ENCODE measurements at places on chromosomes 7 and 10. TPM values are rescaled to one million over a fixed set of nuclear protein-coding genes. Genes with fewer than 3 reads are reported as not detected.

- DNase-seq, result no peak
Measured at GRCh38 chr10:35926846-35927245, 284.8 kb upstream of the FZD8 start.

- no peak for DNase-seq
Measured at GRCh38 chr7:109246330-109247077, 676.8 kb downstream of the DNAJB9 start.

DNA sequence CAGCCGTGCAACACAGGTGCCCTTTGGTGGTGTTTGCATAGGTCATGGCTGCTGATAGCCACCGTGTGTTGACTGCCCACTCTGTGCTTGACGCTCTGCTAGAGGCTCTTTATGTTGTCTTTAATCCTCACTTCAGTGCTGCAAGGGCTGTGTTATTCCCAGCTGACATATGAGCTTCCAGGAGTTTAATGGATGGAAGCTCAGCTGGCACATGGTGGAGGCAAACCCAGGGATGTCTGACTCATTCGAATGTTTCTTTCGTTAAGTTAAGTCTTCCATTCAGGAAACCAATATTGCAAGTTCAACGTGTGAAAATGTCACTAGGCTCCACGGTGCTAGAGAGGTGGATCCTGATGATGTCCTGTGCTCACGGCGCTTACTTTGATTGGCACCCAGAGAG, 378.4 kb downstream of the DPP6 start:
- DNase-seq, result no peak

DNA sequence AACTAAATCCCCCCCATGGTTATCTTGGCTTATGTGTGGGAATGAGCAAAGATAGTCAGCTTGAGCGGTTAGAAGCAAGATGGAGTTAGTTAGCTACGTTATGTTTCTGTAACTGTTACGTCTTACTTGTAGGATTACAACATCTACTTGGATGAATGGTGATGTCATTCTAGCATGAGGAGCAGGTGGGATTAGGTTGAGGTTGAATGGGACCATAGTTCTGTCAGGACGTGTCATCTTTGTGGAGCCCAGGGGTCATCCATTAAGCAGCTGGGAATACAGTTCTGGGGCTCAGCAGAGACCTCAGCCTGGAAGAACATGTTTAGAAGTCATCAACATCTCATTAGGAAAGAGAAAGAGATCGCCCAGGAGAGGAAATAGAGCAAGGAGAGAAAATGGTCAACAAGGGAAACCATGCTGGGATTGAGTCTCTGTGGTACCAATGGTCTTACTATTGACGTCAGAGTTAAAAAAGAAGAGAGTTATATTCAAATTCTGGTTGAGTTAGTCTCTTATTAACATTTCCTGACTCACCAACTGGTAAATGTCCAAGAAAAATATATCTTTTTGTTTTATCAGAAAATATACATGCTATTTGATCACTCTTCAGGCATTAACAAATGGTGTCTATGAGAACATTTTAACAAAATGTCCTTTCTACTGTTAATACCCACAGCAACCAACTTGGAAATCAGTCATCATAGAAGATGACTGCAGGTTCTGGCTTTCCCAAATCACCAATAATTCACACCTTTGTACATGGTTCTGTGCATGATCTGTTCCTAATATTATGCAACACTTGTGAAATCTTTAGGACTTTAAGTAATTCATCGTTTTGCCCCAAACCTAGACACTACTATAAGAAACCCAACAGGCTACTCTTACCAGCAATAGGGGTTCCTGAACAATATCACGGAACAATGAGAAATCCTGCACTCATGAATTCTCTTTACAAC, 96.9 kb downstream of the KIAA1217 start:
- DNase-seq, result no peak

GRCh38 chr10:44368637-44369036, 16.3 kb downstream of the CXCL12 start:
- DNase-seq, result no peak

GRCh38 chr10:1661416-1661815, 75.9 kb downstream of the ADARB2 start:
- DNase-seq, result no peak

- DNase-seq, result peak; percentile 31
Measured at GRCh38 chr10:87864496-87865059, 1.2 kb downstream of the PTEN start.

DNA sequence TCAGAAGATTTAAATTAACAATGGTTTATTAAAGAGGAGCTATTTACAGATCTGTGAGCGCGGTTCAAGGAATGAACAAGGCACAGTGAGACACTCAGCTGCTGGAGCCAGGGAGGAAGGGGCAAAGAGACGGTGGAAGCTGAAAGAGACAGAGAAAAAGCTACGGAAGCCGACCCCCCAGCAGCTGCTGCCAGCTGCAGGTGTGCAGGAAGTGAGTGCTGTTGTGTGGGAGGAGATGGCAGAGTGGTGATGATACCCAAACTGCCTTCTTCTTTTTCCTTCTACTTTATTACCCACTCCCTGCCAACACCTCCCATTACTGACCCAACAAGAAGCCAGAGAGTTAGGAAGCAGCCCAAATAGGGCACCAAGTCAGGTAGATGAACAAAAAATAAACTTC, 41.9 kb upstream of the MBL2 start:
- no peak for DNase-seq

The TSPAN15 gene
- 92.3 TPM for polyA plus RNA-seq

The CYP3A5 gene
- 4.8 TPM for polyA plus RNA-seq

The TASOR2 gene
- 33.0 TPM for polyA plus RNA-seq

The SORBS1 gene
- polyA plus RNA-seq, result 89.2 TPM

The CHAT gene
- not detected for polyA plus RNA-seq

Data from muscle of arm (tissue), 14 donors.